NCI-H1694 treated with DMSO at 0.1 percent for 48 hours (cell line): ENCODE measurements at places on chromosomes 4 and X.
A peak's percentile ranks its signal among the peaks of the same experiment; 100 is the strongest.

DNA sequence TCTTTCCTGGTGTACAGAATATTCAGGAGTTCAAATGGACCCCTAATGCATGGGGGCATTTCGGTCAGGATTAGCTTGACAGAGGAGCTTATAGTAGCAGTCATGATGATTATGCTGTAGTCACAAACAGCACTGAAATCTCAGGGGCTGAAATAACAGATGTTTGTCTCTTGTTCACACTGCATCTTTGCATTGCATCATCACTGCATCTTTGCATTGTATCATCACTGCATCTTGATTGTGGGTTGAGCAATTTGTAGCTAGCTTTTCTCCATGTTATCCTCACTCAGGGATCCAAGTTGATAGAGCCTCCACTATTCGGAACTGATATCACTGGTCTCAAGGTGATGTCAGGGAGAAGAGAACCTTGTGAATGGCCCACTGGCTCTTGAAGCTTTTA is 160.9 kb downstream of the GATB start:
- no peak for DNase-seq

- DNase-seq: no peak
Observed at GRCh38 chrX:110569506-110569905, 210.9 kb downstream of the RTL9 start.

DNA sequence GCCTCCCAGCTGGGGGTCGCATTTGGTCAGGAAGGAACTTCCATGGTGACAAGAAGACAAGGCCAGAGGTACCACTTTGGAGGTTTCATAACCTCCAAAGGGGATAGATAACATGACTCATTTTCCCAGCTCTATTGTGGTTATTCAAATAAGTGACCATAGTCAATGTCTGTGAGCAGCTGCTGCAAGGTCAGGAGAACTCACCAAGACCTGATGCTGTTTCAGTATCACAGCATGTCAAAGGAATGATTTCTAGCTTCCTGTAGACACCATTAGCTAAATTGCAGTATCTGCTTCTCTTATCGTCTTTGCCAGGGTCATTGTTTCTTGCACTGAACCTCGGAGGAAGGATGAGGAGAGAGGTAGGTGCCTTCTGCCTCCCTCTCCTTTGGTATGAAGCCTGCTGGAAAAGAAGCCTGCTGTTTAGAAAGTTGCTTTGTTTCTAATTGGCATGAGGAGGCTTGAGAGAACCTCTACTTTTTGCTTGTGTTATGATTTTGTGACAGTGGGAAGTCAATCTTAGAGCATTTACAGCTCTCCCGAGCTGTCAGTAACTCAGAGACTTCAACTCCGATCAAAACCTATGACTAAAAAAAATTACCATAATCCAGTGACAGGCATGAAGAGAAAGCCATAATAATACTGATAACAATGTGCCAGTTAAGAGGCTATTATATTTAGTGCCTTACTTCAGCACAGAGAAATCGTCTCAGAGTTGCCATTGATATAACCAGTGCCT is 38.0 kb upstream of the GATB start:
- no peak for DNase-seq

DNA sequence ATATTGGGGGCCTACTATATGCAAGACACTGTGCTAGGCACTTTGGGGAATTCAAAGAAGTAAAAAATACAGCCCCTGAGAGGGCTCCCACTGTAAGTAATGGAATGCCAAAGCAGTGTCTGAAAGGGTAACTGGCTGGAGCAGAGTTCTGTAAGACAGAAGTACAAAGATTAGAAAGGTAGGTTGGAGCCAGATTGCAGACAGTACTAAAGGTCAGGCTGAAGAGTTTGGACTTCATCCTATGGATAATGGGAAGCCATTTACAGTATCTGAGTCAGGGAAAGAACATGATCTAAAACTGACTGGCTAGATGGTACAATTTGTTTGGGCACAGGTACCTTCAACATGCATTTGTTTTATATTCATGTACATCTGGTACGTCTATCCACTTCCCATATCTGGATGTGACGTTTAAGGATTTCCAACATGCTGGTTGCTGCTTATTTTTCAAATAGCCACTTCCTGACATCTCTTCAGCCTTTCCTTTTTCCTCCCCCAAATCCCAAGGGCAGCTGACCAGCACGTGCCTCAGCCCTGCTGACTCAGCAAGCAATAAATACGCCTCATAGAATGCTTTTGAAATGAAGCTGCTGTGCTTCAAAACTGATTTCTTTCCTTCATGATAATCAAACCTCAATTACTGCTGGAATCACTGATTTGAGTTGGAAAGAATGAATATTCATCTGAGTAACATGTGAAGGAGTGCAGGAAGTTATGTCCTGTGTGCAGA is 9.5 kb downstream of the ENOX2 start:
- no peak for DNase-seq

DNA sequence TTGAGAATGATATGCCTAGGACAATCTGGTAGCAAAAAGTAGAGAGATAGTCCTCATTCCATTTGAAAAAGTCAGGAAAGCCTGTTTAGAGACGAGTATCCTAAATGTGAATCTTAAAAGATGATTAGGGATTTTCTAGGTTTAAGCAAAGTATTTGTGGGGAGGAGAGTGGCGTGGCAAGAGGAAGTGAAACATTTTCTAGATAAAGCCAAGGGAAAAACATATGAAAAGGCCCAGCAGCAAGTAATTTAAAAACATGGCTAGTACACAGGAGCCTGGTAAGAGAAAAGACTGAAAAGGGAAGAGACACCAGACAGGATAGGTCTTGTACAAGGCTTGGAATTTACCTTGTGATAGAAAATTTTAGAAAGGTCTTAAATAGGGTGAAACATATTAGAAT is 45.9 kb downstream of the CORIN start:
- no peak for DNase-seq

DNA sequence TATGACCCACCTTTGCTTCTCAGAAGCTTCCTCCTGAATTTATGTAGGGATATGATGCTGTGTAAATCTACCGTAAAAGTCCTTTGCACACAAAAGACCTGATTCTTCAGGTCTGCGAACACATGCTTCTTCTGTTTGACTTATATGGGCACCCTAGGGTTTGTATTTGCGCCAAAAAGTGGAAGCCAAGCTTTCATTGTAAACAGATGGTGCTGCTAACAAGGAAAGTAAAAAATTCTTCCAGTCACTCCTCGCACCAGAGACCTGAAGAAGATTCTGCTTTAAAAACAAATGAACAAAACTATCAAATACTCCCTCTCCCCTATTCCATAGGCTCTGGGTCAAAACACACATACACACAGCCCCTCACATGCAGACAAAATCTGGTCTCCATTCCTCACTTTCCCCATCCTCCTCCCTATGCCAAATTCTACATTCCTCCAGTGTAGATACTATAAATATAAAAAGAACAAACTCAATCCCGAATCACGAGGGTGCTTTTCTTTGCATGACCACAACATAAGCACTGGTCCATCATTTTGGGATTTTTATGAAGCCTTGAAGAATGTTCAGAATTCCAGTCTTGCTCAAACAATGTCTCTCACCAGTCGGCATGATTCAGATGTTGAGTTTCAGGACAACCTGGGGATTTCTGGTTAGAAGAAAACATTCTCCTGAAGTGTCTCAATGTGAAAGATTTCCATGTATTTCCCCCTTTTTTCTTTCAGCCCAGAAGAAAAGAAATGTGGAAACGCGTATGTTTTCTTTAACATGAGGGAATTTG is 125.1 kb downstream of the PALLD start:
- no peak for DNase-seq

GRCh38 chrX:9788911-9789310 is 2.7 kb downstream of the SHROOM2 start:
- no peak for DNase-seq

- DNase-seq: no peak
Observed at GRCh38 chr4:39029752-39030694, 2.2 kb downstream of the TMEM156 start.

DNA sequence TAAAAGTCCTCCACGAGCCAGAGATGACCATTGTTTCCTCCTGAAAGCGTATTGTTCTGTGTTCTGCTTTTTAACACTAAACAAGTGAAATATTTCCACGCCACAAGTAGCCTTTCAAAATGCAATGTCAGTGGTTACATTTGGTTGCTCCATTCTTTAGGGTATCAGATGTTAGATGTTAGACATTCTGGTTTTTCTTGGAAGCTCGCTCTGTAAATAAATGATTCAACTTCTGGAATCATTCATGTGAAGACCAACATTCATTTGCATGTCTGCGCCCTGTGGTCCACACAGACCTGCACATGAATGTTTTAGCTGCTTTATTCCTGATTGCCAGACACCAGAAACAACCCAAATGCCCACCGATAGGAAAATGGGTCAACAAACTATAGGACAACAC is 38.0 kb upstream of the HELT start:
- DNase-seq: no peak

DNA sequence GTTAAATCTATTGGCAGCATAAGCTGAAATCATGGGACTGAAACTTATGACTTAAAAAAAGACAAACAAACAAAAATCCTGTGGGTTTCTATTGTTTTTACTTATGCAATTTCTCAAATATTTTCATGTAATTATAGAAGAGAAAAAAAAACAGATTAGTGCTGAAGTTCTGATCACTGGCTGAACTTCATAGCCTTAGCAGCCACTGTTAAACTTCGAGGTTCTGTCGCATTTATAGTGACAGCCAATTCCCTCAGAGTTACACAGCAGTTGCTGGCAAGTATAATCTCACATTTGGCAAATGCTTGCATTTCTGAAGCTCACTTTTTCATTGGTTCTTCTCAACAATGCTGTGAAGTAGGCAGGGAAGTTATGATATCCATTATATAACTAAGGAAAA is 748.9 kb upstream of the MAGEB2 start:
- no peak for DNase-seq

- no peak for DNase-seq
Observed at GRCh38 chr4:24328310-24328709, 256.0 kb downstream of the DHX15 start.

DNA sequence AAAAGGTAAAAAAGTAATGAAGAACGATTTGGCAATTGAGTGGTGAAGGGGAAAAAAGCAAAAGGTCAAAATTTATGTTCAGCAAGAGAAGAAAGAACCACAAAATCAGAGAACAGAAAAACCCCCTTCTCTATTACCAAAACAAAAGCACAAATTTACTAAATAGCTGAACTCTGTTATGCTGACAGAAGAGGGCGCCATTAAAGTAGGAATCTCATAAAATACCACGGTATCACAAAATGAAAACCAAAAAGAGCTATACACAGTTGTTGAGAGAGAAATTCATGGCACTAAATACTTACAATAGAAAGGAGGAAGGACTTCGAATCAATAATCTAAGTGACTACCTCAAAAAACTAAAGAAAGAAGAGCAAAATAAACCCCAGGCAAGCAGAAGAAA is 69.6 kb upstream of the CXorf66 start:
- no peak for DNase-seq

DNA sequence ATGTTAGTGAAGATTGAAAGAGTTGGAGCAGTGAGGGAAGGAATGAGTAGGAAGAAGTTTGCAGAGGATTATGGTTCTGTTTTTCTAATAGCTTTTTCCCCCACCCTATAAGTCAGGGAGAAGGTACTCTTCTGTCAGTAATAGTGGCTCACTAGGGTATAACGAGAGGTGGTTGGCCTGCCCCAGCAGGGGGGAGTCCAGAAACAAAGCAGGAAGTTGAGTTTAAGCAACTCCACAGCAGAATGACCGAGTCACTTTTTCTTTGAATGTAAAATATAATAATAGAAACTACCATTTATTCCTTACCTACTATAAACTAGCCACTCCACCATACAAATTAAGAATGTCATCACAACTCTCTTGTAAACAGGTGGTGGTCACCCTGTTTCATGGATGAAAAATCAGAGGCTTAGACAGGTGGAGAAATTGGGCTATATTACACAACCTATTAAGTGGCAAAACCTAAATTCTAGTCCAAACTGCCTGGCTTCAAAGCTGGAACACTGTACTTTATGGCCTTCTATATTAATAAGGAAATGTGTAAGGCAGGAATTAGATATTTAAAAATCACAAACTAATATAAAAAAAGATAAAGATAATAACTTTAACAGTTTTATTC is 21.9 kb downstream of the AP1AR start:
- no peak for DNase-seq

DNA sequence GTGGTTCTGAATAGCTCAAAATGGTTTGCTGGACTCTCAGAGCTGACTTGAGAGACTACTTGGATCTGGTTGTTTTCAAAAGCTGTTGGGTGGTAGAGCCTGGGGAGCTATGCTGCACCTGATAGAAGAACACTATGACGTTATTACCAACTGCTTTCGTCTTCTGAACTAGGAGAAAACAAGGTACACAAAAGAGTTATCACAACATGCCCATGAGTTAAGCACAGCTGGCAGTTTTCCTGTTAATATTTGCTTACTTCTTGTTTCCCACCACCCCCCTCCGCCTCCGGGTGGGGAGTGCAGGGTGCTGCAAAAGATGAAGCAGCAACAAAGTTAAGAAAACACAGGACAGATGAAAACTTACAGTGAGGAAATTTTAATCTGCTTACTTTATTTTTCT is 69.1 kb downstream of the RASL11B start:
- no peak for DNase-seq

DNA sequence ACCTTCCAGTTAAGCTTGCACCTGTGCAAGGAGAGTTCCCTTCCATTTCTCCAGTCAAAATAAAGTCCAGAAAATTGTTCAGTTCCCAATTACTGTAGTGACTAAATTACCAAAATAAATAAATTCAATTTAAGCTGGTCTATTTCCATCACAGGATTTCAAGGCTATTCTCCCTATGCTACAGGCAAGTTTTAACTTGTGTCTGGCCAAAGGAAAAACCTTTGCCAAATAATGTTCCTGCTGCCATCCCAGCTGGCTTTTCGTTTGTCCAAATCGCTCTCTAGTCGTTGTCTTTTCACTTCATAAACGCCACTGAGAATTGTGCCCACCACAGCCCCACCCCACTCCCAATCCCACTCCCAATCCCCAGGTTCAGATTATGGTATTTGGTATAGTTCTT is 2.4 kb downstream of the KCTD8 start:
- DNase-seq: no peak

DNA sequence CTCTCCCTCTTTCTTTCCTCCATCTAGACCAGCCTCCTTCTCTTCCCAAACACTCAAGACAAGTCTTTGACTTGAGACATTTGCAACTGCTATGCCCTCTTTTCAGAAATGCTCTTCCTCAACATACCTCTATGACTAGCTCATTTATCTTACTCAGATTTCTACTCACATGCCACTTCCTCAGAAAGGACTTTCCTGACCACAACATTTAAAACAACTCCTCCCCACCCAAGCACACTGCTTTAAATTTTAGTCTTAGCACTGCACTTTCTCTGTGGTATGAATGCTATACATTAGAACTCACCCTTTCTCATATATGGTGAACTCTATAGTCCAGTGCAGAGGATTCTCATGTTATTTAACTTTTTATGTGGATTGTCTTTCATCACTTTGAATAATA is 28.4 kb upstream of the SULT1E1 start:
- DNase-seq: no peak

GRCh38 chr4:186724058-186724863 is 605 bp upstream of the FAT1 start:
- DNase-seq: no peak

GRCh38 chrX:71935476-71935875 is 24.8 kb downstream of the NHSL2 start:
- no peak for DNase-seq

DNA sequence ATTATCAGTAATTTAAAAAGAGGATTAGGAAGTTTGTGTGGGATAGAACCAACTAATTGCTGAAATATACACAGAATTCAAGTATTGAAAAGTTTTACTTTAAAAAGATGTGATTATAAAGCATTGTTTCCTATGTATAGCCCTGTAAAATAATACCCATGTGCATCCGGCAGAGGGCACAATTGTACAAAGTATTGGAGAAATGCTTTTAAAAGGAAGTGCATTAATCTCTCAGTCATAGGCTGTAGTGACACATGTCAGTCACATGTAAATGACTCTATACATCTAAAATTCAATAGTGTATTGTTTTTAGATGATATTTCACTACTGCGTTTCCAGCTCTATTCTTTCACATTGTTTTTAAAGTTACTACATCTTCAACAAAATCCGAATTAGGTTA is 9.7 kb upstream of the GEMIN8 start:
- peak; percentile 12 for DNase-seq
